ENCODE measurements at places on chromosomes 13 and 19. TPM values are rescaled to one million over a fixed set of nuclear protein-coding genes. Genes with fewer than 3 reads are reported as not detected.

The C19orf67 gene
- total RNA-seq: not detected

The ZNF730 gene
- 0.68 TPM for total RNA-seq

The CBY2 gene
- not detected for total RNA-seq

The CACNA1A gene
- 1.9 TPM for total RNA-seq

The TBC1D4 gene
- 38.2 TPM for total RNA-seq

The JAK3 gene
- 4.0 TPM for total RNA-seq

The CGB8 gene
- not detected for total RNA-seq

The GATAD2A gene
- total RNA-seq: 32.0 TPM

The ZNRF4 gene
- not detected for total RNA-seq

The ODAD3 gene
- not detected for total RNA-seq
